Foreskin keratinocyte (primary cell): ENCODE measurements at places on chromosomes 6 and 20. TPM values are rescaled to one million over a fixed set of nuclear protein-coding genes. Genes with fewer than 3 reads are reported as not detected.

- no peak for DNase-seq
Observed at GRCh38 chr6:7921632-7922092, 11.1 kb upstream of the TXNDC5 start.

DNA sequence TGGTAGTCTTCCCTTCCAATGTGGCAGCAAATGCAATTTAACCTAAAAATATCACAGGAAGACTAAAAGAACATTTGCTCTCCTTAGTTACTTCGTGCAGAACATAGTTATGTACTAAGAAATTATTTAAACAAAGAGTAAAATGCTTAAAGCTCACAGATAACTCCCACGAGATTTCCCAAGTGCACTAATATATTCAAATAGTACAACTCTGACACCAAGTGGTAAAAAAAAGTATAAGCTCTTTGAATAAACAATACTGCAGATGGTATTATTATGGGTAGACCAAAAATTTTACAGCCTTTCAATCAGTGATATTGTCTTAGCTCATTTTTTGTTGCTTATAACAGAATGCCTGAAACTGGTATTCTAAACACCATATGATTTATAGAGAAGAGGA, 52.8 kb upstream of the FILIP1 start:
- no peak for DNase-seq

- no peak for DNase-seq
Observed at GRCh38 chr6:159490298-159490937, 202.6 kb downstream of the SOD2 start.

GRCh38 chr6:150463852-150464251, 95.0 kb downstream of the IYD start:
- no peak for DNase-seq

DNA sequence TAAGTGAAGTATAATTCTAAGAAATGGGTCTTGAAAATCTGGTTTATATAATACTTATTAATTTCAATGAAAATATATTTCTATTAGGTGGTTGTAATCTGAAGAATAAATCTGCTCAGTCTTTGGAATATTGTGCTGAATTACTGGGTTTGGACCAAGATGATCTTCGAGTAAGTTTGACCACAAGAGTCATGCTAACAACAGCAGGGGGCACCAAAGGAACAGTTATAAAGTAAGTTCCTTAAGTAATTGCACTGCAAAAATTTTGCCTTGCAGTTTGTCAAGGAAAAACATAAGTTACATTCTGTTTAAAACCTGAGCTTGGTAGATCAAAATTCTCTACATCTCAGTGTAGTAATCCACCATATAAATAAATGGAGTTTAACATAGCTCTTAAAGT, 106.0 kb downstream of the MYO6 start:
- no peak for DNase-seq

Gene POU5F1
- polyA plus RNA-seq, result 0.90 and 1.1 TPM in 2 replicates

Gene GOPC
- polyA plus RNA-seq, result 8.6 and 10.3 TPM in 2 replicates

Gene VGLL2
- not detected in 2 replicates for polyA plus RNA-seq
